ENCODE measurements at places on chromosomes 2 and 18.
A peak's percentile ranks its signal among the peaks of the same experiment; 100 is the strongest.

DNA sequence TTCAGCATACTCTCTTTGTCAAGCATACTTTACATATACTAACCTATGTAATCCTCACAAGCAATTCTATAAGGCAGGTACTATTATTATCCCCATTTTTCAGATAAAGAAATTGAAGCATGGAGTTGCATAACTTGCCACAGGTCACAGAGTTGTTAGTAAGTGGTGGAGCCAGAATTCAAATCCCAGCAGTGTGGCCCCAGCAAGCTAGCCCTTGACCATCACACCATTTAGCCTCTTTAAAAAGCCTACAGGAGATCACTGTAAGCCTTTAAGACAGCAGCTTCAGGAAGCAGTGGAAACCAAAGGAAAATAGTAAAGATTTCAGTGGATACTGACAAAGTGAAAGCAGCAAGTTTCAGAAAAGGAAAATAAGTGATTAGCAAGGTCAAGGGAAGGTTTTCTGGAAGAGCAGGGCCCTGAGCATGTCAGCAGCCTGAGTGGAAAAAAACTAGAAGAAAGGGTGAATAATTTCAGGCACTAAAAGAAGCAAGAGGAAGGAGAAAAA, 11.7 kb downstream of the B4GALT6 start:
- DNase-seq: no peak

- no peak for DNase-seq
Observed at GRCh38 chr2:51782921-51783765, 751.2 kb upstream of the NRXN1 start.

DNA sequence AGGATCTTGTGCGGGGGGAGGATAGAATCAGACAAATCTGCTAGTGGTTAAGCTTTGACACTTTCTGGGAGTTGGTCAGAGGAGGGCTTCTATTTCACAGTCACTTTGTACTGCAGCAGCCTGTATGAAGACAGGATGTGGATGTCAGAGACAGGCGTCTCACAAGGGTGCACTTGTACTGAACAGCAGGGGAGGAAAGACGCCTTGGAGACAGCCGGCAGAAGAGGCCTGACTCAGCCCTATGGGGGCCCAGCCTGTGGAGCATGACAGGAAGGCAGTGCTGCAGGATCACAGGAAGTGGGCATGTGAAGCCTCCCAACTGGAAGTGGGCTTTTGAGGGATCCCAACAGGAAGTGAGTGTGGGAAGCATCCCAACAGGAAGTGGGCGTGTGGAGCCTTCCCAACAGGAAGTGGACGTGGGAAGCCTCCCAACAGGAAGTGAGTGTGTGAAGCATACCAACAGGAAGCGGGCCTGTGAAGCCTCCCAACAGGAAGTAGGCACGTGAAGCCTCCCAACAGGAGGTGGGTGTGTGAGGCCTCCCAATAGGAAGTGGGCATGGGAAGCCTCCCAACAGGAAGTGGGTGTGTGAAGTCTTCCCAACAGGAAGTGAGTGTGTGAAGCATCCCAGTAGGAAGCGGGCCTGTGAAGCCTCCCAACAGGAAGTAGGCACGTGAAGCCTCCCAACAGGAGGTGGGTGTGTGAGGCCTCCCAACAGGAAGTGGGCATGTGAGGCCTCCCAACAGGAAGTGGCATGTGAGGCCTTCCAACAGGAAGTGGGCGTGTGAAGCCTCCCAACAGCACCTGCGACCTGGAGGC, 212.3 kb downstream of the SNTG2 start:
- DNase-seq: peak; percentile 5

DNA sequence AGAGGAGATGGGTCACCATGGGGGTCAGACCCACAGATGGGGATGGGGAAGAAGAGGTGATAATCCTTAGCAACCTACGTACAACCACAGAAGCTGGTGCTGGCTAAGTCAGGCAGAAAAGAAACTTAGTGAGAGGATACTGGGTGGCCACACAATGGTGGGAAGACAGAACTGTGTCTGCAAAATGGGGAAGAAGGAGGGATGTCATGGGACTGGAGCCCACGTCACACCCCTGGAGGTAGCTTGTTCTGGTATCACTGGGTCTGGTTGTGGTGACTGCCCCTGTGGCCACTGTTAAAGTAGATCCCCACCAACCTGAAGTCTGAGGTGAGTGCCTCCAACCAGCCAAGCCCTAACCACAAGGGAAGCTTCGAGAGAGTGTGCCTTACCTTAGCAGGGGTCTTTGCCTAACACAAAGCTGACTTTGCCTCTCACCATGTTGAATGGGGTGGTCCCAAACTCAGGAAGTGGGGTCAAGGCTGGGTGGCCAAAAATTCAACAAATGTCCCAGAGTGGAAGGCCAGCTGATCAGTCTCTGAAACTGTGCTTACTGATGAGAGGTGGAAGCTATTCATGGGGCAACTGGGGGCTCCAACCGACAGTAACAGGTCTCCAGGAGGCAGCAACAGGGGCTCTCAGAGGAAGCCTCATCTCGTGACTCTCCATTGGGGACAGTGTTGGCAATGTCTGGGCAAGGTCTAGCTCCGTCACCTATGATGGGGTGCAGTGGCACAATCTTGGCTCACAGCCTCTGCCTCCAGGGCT, 64.8 kb upstream of the SLC1A4 start:
- no peak for DNase-seq

GRCh38 chr2:99898336-99899048, 243.9 kb downstream of the AFF3 start:
- no peak for DNase-seq

DNA sequence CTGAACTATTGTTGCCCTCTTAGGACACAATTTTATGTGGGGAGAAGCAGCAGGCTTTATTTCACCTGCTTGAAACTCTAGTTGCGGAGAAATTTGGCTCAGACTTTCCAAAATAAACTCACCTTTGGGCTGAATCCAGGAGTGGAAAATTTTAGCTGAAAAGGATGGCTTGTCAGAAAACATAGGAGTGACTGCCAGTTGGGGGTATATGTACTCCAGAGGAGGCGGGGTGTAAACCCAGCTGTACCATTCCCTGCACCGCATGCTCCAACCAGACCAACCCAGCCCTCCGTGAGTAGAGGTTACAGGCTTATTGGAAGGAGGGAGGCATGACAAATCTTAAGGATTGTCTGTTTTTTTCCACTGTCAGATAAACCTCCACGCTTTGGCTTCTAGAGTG, 53.8 kb downstream of the PRKCE start:
- DNase-seq: no peak

DNA sequence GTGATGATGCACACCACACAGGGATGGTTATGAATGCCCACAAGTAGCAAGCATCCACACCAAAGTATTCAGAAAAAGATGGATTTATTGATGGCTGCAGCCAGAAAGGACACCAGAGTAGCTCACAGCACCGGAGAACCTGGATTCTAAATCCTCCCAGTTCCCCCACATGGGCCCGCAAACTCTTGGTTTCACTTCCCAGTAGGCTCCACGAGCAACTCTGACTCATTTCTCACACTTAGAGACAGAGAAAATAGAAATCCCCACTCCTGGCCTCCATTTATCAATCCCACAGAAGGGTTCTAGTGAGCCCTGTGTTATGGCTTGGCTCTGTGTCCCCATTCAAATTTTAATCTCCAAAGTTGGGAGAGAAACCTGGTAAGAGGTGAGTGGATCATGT, 426.7 kb upstream of the MYT1L start:
- no peak for DNase-seq

- DNase-seq: no peak
Observed at GRCh38 chr2:28273751-28274150, 118.9 kb upstream of the FOSL2 start.

DNA sequence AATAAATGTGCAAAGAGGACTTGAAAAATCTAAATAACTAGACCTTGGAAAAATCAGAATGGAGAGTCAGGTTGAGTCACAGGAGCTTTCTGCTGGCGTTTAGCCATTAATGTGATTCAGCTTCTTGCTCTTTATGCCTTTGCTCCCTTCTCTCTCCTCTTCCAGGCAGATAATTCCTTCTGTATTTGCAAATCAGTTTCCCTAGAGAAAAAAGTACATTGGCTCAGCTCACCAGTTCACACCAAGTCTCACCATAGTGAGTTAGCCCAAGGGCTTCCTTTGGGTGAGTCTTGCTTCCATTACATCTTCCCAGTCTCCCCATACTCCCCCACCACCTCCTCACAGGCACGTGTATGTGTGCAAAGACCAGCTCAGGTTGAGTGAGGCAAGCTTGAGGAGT, 73.6 kb downstream of the CYBRD1 start:
- no peak for DNase-seq

DNA sequence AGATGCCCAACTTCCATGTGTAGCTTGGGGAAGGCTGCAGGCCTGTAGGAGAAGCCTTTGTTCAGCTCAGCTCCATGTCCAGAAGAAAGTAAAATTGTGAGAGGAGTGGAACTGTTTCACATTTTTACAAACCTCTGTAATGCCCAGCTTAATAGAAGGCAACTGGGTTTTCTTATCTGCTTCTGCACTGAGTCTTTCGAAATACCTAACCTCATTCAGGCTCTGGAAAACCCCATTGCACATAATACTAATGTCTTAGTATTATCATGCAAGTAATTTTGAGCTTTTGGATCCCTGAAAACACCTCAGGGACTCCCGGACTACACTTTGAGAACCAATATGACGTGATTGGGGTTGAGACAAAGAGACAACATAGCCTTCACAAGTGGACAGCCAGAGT, 5.8 kb downstream of the SMIM21 start:
- no peak for DNase-seq

DNA sequence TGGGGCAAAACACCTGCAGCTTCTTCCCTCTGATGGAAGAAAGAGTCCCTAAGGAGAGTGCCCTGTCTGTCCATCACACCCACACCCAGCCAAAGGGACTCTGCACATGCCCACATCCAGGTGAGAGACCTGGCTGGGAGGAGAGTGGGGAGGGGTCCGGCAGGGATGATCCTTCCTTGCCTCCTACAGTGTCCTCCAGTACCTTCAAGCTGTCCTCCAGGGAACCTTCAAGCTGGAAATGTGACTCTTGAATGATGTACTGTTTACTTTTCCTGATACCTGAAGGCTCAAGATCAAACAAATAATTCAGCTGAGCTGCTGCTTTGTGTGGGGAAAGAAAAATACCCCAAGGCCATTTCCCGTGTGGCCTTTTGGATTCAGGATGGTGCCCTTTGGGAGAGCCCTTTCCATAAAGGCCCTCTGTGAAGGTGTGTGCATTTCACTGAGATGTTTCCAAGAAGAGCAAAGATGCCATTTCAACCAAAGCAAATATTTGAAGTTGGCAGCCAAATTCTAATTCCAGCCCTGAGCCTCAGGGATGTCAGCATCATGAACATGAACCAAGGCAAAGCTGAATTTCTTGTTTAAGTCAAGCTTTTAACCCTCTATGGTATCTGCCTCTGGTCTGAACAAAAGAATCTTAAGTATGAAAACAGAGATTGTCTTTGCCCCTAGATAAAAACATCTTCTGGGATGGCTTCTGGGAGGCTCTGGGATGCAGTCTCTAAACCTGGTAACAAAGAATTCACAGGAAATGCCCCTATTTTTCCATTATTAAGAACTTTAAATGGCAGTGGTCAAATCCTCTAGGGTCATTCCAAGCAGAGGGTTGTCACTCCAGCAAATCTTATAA, 11.1 kb downstream of the EVA1A start:
- DNase-seq: no peak

DNA sequence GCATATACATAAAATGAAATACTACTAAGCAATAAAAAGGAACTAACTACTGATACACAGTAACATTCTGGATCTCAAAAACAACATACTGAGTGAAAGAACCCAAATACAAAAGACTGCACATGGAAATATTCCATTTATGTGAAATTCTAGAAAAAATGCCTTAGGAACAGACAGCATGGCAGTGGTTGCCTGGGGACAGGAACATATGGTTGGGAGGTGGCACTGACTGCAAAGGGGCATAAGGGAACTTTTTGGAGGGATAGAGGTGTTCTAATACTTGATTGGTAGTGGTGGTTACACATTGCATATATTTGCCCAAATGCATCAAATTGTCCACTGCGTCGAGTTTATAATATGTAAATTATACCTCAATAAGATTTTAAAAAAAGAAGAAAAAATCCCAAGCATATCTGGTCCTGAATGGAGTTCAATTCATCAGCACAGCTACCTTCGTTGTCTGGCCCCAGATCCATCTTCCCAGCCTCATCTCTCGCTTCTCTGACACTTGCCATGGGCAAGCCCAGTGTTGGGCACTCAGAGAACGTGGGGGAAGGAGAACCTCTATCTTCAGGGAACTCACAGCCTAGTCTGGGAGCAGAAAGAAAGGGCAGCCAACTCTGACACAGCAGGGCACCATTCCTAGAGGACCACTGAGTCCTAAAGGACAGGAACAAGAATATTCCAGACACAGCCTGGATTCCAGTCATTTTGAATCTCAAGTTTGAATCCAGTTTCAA, 8.6 kb upstream of the SMAD4 start:
- no peak for DNase-seq

DNA sequence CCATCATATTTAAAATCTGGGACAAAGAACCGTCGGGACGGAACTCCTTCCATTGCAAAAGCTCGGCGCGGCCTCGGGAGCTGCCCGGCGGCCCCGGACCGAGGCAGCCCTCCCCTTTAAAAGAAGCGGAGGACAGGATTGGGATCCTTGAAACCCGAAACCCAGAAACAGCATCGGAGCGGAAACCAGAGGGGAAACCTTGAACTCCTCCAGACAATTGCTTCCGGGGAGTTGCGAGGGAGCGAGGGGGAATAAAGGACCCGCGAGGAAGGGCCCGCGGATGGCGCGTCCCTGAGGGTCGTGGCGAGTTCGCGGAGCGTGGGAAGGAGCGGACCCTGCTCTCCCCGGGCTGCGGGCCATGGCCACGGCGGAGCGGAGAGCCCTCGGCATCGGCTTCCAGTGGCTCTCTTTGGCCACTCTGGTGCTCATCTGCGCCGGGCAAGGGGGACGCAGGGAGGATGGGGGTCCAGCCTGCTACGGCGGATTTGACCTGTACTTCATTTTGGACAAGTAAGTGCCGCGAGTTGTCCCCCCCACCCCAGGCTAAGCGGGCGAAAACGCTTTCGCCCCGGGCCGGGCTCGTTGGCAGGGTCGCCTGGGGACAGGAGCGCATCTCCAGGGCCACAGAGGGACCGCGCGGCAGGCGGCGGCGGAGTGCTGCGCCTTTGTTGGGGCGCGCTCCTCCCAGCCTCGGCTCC, at the start of gene ANTXR1:
ANTXR1 (plus strand) TSS at position 38 of the 698 bp plus-strand sequence; CDS start at position 359, 321 bp downstream.
- DNase-seq: no peak

DNA sequence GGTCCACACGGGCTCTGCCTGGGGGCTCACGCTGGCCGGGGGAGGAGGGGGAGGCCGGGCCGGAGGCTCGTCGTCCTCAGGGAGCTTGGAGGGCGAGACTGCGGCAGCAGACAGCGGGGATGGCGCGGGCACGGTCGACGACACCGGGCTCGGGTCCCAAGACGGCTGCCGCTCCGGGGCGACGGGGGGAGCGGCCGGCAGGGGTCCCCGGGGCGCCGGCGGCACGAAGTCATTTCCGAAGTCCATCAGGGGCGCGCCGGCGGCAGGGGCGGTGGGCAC, 491 bp downstream of the RTN4 start:
- no peak for DNase-seq

Data from effector CD8-positive, alpha-beta T cell (primary cell).